ENCODE measurements at places on chromosomes 6 and 20. TPM values are rescaled to one million over a fixed set of nuclear protein-coding genes. Genes with fewer than 3 reads are reported as not detected.

The NOTCH4 gene
- 1.7 TPM for total RNA-seq

The GATA5 gene
- 0.18 TPM for total RNA-seq

The PAX1 gene
- total RNA-seq: not detected

The NFATC2 gene
- total RNA-seq: 1.8 TPM

The IP6K3 gene
- total RNA-seq: not detected

The NTSR1 gene
- total RNA-seq: not detected

The SLC32A1 gene
- total RNA-seq: not detected

The C20orf141 gene
- not detected for total RNA-seq

The THBD gene
- not detected for total RNA-seq

The TMEM244 gene
- not detected for total RNA-seq

The DYNLT2 gene
- 0.61 TPM for total RNA-seq
